ENCODE measurements at places on chromosomes 5 and 9. TPM values are rescaled to one million over a fixed set of nuclear protein-coding genes. Genes with fewer than 3 reads are reported as not detected.

DNA sequence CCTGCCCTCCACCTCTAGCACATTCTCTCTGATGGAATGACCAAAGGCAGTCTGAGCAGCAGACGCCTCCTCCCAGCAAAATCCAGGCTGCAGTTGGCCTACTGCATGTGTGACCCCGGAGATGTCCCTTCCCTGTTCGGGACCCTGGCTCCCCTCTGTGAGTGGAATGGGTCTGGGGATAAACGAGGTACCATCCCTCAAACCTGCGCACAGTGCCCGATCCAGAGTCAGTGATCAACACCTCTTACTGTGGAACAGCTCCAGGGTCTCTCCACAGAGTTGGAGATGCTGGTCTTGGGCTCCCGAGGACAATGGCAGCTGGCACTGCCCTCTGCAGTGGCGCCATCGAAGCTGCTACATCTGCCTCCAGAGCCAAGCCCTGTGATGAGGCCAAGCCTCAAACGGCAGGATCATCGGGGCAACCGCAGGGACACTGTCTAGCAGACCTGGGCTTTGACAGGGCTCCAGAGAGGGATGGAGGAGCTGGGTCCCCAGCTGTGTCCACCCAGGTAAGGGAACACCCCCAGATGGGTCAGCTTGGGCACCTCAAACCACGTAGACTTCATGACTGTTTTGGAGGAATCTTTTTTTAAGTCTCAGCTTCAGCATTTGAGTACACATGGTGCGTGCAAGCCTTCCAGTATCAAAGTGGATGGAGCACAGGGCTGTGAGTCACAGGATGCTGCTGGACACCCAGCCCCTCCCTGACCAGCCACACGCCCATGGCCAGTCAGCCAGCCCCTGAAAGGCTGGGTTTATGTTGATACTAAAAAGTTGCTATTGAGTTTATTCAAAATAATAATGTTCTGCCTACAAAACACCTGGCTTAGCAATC, 13.0 kb downstream of the MED10 start:
- no peak for DNase-seq

DNA sequence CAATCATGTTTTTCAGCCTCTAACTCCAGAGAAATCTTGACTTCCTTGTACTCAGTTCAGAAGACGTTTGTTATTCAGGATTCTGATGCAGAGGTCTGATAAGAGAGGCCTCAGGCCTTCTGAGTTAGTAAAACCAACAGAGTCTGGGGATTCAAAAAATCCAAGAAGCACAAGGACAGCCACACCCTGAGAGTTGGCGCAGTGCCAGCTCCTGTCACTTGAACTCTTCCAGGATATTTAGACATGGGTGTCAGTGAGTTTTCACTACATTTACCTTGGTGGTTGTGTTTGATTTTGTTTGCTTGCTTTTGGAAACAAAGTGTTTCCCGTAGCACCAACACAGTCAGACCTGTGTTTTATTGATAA, 41.6 kb upstream of the PDE8B start:
- no peak for DNase-seq

- no peak for DNase-seq
These were observed 10.9 kb downstream of the IGIP start for GRCh38 chr5:140136624-140137023.

GRCh38 chr5:169119288-169120048, 181.5 kb downstream of the SLIT3 start:
- DNase-seq, result no peak

GRCh38 chr5:66597183-66597757, 1.1 kb downstream of the MAST4 start:
- no peak for DNase-seq

DNA sequence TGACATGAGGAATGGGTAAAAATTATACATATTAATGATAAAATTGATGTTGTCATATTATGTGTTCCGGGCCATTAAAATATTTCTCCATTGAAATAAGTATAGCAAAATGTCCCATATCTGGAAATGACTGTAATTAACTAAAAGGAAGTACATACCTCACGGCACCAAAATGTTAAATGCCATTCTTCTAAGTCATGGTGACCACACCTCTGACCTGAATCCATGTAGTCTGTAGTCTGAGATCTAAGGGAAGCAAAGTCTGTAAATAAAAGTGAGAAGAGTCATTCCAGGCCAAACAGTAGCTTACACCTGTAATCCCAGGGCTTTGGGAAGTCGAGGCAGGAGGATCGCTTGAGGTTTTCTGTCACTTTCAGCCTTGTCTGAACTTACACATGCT, 8.7 kb upstream of the GDA start:
- DNase-seq, result no peak

The TLE1 gene
- total RNA-seq, result 17.1 TPM

DNA sequence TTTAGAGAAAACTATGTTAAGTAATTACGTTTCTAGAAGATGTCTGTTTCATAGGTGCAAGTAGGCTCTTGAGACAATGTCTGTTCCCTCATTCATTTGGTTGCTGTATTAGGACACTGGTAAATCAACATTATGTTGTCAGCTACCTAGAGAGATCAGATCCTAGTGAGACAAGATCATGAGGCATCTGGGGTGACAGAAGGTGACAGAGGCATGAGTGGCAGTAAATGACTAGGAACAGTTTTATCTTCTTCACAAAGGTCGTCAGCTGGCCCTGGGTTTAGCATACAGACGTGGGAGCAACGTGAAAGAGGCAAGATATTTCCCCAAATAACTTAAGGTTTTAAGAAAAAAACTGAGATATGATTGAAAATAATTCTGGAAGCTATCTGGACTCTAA, 1926.3 kb upstream of the WWC1 start:
- DNase-seq, result no peak

GRCh38 chr5:55986931-55987330, 7.8 kb downstream of the IL6ST start:
- no peak for DNase-seq

The CDC20B gene
- not detected for total RNA-seq

GRCh38 chr5:139561655-139562451, 714 bp downstream of the UBE2D2 start:
- DNase-seq, result peak; percentile 81

DNA sequence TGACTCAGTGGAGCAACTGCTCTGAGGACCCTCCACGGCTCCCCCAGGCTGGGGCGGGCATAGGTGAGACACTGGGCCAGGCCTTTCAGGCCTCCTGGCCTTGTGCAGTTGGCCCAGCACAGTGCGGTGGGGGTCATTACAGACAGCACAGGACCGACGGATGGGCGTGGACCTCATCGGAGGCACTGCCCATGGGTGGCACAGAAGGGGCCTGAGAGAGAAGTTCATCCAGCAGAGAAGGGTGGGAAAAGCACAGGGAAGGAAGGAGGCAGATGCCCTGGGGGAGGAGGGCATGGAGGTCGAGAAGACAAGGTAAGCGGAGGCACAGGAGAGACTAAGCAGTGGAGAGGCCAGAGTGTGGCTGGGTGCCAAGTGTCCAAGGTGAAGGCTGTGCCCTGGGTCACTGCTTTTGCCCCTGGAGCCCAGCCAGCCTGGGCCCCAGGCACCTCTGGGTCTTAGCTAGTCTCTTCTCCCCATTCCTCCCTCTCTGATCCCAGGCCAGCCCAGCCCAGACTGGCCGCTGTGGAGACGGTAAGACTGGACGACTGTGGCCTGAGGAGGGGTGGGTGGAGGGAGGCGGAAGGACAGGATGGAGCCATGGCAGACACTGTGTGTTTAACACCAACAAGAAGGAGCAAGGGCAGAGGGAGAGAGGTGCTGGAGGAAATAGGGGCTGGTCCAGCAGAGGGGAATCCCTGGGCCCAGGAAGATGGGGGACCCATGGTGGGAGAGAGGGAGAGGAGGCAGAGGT, 5.7 kb downstream of the IL3 start:
- peak; percentile 81 for DNase-seq

DNA sequence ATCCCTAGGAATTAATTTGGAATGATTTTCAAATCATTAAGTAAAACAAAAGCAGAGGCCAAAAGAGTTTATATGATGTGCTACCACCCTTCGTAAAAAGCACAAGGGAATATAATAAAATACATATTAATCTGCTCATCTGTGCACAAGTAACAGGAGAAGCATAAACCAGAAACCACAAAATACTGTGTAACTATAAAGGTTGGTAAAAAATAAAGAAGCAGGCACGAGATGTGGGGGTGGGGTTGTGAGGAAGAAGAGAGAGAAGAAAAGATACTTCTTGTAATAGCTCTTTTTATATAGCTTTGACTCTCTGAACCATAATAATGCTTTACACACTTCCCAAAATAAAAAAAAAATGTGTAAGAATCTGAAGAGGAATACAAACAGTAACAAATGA, 214.9 kb upstream of the EFNA5 start:
- no peak for DNase-seq

The TMEM8B gene
- 17.4 TPM for total RNA-seq

The LCP2 gene
- total RNA-seq, result not detected

The ENG gene
- 89.5 TPM for total RNA-seq

The SLC25A2 gene
- total RNA-seq, result 0.48 TPM

DNA sequence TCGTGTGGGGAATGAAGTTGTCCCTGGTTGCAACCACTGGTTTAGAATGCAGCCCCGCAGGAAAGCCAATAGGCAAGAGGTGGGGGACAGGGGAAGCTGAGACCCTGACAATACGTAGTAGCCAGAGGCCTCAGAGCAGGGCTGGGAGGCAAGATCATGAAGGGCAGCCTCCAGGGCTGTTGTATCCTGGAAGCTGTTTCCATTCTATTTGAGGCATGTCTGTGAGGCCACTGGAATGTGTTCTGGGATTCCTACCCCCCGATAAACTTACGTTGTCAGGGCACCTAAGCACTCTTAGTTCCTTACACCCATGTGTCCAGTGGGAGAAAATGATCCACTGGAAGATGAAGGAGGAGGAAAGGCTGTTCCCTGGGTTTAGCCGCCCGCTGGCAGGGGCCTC, 177.3 kb downstream of the CFAP90 start:
- DNase-seq, result no peak

The PCDHA5 gene
- total RNA-seq, result 0.32 TPM

The PCDHGA4 gene
- total RNA-seq, result 0.72 TPM

GRCh38 chr9:134381671-134382516, 55.6 kb downstream of the RXRA start:
- no peak for DNase-seq

The SOHLH1 gene
- not detected for total RNA-seq

- DNase-seq, result no peak
These were observed 385.9 kb upstream of the TLE4 start for GRCh38 chr9:79185866-79186265.

All from chondrocyte (in vitro differentiated cells).